Activated CD8-positive, alpha-beta memory T cell treated with anti-CD3 and anti-CD28 coated beads, Interleukin-2, amount 50 U/mL, for 4 hours (primary cell): ENCODE measurements at places on chromosomes 16 and 17.

GRCh38 chr16:66309-67182 is 5.9 kb downstream of the RHBDF1 start:
- no peak for DNase-seq

GRCh38 chr16:66924527-66925321 is 611 bp downstream of the RRAD start:
- peak; percentile 36 for DNase-seq

DNA sequence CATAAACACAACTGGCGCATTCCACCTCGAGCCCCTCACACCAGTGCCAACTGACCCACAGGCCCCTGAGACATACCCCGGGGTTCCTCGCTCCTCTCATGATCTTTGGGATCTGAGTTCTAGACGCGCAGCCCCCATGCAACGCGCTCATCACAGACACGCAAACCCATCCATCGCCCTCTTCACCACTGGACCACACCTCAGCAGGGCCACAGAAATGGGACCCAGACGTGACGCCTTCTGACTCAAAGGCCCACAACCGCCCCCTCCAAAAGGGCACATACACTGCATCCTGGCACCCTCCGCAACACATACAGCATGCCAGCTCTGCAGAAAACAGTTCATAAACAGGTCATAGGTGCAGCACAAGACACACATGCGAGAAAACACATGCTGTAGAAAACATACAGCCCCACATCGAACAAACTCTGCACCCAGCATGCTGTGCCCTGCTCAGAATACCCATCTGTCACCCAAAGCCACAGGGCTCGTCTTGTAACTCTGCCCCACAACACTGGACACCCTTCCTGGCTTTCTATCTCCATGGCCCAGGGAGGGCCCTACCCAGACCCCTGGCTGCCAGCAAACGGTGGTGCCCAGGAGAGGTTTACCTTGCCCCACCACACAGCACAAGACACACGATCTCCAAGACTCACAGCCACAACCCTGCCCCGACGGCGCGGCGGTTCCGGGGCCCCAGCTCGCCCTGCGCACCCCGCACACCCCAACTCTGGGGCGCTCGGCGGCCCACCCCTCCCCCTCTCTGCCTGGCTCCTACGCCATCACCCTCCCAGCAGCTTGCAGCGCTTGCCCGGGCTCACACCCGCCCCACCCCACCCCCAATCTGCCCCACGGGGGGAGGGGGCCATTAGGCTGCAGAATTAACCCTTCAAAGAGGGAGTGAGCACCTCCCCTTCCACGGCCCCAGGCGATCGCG is 887 bp downstream of the ZBTB4 start:
- DNase-seq = peak; percentile 57

GRCh38 chr17:31492880-31493655 is 101.6 kb downstream of the RAB11FIP4 start:
- peak; percentile 80 for DNase-seq

DNA sequence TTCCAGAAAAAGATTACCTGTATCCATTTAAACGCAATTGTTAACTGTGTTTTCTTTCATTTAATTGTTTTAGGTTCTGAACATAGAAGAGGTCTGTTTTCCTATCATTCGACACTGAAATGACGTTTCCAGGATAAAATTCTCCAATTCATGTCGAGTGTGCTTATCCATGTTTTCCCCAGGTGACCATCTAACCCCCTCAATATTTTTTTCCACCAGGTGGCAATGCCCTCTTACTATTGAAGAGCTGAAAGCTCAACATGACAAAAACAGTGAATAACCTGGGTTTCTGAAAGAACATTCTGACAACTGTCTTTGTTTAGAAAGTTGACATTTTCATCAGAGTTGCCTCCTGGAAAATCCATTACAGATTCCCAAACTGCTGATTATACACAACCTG is 948.7 kb downstream of the KCNJ2 start:
- no peak for DNase-seq

DNA sequence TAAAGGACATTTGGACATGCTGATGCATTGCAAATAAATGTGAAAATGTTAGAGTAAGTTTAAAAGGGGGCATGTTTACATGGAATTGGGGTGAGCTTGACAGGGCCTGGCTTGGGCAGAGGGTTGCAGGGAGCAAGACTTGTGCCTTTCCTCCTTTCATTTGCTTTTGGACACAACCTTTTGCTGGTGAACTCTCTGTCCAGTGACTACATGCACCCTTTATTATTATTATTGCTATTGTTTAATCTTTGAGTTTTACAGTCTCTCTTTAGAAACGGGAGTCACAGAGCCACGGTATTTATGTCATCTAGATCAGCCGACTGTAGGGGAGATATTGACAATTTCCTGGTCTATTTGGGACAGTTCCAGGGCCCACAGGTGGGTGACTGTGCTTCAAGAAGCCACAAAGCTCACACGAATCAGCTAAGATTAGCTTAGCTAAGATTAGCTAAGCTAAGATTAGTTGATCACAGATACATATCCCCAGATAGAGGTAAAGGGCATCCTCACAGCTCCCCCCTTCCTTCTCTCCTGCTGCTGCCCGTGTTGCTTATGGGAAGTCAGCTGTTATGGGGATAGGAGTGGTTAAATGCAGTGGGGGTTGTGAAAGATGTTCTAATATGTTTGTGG is 28.9 kb upstream of the ETV4 start:
- no peak for DNase-seq

- no peak for DNase-seq
Measured at GRCh38 chr17:74123866-74124444, 79.5 kb upstream of the RPL38 start.

GRCh38 chr17:70865993-70866804 is 696.9 kb downstream of the KCNJ2 start:
- no peak for DNase-seq

DNA sequence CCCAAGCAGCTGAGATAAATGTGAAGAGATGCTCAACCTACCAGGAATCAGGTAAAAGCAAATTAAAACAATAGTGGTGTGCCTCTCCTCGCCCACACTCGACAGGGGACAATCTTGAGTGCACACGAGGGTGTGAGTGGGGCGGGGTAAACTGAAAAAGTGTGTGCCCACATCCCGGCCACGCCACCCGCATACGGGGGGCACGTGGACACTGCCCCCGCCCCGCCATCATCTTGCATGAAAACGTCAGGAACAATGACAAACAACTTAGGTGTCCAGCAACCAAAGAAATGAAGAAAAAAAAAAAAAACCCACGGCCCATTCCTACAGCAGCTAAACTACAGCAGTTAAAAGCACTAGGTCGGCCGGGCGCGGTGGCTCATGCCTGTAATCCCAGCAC is 14.1 kb downstream of the PEMT start:
- DNase-seq = no peak
